ENCODE measurements at places on chromosomes 13 and 19.

DNA sequence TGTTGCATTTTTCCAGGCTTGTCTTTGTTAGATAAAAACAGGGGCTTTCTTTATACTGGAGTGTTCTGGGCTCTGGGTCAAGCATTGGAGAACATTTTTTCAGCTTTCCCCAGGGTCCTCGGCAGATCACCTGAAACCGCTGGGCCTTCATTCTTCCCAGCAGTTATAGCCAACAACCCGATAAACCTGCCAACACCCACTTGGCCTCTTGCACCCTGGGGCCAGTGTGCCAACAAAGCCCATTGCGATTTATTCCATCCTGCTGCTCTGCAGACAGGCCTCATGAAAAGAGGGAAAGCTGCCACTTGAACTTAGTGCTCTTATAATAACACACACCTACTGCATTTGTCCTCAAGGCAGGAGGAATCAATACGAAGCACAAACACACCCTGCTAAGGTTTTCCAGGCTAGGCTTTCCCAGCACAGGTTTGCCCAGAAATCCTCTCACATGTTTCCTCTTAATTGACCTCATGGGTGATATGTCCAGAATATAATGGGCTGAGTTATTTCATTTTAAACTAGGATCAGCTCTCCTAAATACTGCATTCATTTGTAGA, 669.3 kb downstream of the LIG4 start:
- no peak for DNase-seq

GRCh38 chr13:77810430-77810829, 108.2 kb downstream of the EDNRB start:
- DNase-seq, result no peak

DNA sequence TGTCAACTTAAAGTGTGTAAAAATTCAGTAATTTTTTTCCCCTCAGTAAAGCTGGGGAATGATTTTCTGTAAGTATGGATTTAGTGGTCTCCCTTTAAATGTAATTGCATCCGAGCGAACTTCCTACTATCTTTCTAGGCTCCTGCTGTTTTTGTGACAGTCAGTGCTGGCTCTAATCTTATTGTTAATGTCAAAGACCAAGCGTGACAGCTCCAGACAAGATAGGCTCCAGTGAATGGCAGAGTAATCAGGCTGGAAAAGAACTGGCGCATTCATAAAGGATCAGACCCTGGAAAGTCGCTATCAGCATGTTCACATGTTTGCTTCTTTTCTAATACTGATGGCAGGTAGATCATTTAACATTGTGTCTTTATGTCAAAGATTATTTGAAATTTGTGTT, 908.0 kb upstream of the ATXN8OS start:
- no peak for DNase-seq

DNA sequence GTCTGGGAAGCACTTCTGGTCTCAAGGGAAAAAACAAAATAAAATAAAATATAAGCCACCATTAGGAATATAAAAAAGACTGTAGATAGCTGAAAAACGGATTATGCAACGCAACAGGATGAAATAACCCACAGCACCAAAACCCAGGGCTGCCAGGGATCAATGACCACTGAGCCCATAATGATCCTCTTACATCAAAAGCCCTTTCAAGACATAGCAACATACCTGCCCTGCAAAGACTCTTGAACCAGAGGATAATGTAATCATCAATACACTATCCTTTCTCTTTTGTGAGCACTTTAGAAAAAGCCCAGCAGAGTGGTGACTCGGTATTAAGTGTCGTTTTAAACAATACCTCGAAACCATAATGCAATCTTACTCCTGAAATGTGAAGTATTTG, 235.0 kb upstream of the SOX21 start:
- no peak for DNase-seq

- DNase-seq, result no peak
Observed at GRCh38 chr13:60311527-60311926, 85.5 kb upstream of the TDRD3 start.

DNA sequence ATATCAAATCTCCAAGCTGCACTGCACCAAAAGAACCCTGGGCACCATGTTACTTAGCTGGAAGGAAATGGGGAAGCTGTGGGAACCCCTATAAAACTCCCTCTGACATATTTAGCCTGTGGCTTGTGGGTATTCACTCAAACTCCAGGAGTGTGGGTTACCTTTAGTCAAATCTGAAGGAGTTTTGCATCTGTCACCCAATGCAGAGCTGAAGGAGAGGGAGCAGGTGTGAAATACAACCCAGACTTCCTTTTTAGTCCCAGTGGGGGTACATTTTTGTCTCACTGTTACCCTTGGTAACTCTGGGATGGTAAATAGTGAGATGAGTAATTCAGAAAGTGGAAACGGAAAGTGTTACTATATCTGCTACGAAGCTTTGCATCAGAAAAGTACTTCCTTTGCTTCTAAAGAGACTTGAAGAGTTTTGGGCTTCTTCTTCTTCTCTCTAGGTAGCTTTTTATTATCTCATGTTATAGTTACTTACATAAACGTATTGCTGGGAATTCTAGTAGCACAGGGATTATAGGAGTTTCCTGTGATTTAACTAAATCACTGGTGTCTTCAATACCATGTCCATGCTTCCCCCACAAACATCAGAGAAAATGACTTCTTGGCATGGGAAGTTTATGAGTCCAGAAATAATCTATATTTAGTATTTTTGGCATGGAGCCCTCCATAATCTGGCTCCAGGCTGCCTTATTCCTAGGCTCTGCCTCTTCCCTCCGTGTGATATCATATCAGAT, 105.9 kb downstream of the AKAP11 start:
- no peak for DNase-seq

DNA sequence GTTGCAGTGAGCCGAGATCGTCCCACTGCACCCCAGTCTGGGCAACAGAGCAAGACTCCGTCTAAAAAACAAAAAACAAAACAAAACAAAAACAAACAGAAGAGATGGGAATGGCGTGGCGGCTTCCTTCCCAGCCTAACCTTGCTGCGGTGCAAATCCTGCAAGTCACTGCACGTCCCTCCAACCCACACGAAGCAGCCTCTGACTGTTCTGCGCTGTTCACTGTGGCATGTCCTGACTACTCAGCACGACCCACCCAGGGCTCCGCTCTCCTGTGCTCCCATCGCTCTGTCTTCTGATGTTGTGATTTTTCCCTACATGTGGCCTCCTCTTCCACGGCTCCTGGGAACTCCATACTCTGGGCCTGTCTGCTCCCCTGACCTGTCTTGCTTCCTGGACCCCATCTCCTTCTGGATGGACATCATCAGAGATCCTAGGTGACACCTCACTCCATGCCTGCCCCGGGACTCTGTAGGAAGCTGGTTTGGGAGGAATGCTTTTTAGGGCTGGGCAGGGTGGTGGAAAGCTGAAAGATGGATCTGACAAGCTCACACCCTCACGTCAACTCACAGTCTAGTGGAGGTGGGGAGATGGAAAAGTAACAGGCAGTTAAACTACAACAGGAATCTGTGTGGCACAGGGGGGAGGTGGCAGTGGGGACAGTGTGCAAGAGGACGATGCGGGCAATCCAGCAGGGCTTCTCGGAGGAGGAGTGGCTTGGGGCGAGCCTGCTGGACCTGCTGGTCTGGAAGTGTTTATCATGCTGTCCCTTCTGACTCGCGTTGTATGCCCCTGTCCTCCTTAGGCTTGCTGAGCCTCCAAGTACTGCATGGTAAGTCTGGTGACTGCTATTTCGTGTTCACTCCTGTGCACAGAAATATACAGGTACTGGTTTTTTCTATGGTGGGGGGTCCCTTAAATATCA, 18.8 kb downstream of the ZSCAN5A start:
- DNase-seq, result no peak

DNA sequence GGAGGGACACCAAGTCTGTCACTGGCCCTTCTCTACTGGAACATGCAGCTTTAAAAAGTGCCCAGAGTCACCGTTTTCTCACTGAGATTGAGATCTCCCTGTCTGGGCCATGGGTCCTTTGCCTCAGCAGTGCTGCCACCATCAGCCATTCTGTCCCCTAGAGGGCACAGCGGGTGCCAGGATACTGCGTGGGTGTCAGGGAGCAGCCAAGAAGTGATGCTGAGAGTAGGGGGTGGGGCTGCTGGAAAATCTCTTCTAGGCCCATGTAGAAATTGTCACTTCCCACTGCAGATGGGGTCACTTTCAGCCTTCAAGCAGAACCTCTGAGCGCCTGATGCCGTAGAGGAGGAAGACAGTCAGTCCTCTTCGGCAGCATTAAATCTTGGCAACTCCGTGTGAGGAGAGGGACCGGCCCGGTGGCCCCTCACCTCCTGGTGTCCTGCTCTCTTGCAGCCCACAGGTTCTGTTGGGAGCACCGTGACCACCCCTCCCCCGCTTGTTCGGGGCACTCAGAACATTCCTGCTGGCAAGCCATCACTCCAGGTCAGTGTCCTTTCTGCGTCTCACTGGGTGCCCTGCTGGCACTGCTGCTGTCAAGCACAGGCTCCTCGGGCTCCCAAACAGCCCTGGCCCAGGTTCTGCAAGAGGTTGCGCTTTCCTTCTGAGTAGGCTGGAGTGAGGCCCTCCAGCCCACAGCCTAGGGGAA, 21.4 kb downstream of the TSSK6 start:
- no peak for DNase-seq

GRCh38 chr19:34350161-34350561, 14.8 kb upstream of the GPI start:
- DNase-seq, result no peak

- no peak for DNase-seq
Observed at GRCh38 chr13:49563516-49563915, 21.8 kb downstream of the RCBTB1 start.

GRCh38 chr19:15014579-15014978, 34.7 kb upstream of the CASP14 start:
- no peak for DNase-seq

GRCh38 chr19:38433268-38433733, at the start of gene RYR1:
TSS of gene RYR1 (plus strand) at chr19:38433691. CDS start at chr19:38433830, 139 bp downstream.
- peak; percentile 70 for DNase-seq

GRCh38 chr19:47018923-47019322, 714 bp upstream of the NPAS1 start:
- no peak for DNase-seq

- DNase-seq, result no peak
Observed at GRCh38 chr13:34006011-34006410, 188.1 kb downstream of the RFC3 start.

GRCh38 chr13:82076496-82076895, 1735.6 kb upstream of the SPRY2 start:
- DNase-seq, result no peak

- DNase-seq, result no peak
Observed at GRCh38 chr13:45623516-45624090, 8.1 kb upstream of the ERICH6B start.

DNA sequence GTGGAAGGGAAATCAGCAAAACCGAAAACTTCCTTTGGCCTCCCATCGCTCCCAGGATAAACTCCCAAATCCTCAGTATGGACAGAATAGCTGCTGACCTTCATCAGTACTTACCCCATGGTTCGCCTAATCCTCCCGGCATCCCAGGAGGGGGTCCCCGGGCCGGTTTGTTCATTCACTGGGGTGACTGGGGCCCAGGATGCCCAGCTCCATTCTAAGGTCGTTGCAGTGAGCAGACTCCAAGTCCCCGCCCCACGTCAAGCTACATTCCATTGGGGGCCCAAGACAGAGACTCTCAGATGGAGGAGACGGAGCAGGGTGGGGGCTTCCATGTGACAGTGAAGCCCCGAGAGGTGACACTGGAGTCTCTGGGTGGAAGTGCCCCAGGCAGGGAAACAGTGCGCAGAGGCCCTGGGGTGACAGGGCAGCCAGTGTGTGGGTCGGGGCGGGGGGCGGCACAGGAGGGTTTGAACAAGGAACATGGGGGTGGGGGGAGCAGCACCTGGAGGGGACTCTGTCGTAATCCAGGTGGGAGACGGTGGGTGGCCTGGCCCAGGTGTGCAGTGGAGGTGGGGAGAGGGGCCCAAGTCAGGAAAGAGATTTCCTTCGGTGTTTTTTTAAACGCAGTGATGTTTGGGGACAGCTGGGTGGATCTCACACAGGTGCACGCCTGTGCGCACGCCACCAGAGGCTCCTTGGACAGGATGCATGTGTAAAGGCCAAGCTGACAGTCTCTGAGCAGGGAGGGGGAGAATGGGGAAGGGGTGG, 5.1 kb downstream of the SSBP4 start:
- DNase-seq, result peak; percentile 36

- no peak for DNase-seq
Observed at GRCh38 chr19:2483084-2483483, 7.2 kb downstream of the GADD45B start.

DNA sequence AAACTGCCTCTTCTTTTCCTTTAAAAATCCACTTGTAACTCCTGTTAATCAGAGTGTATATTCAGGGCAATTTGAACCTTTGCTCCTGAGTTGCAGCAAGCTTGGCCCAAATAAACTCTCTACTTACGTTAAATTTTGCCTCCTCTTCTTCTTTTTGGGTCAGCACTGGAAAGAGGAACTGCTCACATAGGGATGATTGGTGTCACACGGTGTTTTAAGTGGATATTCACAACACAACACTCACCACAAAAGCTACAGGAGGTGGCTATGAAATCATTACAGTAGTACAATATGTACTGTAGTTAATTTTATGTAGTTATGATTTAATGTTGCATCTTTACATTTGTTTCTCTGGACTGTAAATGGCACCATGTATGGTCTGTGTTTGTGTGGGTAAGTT, 96.8 kb upstream of the DOCK9 start:
- DNase-seq, result no peak

DNA sequence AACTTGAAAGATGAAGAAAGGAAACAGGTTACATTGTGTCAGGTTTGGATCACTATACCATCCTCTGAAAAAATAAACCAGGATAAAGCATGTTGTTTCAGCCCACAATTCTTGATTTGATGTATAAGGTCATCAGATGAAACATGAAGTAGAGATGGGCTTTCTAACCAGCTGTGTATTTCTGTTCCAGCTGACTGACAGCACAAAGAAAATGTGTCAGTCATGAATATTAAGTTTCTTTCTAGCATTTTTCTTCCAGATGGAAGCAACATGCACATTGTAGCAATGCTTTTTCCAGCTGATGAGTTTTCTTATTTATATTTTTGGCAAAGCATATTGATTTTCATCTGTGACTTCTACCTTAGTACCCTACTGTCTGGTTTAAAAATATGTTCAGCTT, 199.6 kb downstream of the OXGR1 start:
- no peak for DNase-seq

- DNase-seq, result no peak
Observed at GRCh38 chr13:22562116-22562515, 618.7 kb upstream of the SGCG start.

DNA sequence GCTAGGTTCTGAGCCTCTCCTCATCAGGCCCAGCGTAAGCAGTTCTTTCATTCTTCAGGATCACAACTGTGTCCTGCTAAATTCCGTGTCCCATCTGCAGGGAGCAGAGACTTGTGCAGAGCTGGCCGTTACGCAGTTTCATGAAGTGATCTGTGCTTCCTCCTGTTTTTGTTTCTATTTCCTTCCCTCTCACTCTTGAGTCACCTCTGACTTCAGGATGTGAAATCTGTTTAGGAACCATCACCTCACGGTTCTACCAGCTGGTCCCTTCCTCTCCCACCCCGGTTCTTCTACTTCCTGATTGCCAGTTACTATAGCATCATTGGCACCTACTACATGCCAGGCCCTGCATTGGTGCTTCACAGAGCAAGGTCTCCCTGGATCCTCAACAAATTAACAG, 8.5 kb downstream of the MAU2 start:
- no peak for DNase-seq

DNA sequence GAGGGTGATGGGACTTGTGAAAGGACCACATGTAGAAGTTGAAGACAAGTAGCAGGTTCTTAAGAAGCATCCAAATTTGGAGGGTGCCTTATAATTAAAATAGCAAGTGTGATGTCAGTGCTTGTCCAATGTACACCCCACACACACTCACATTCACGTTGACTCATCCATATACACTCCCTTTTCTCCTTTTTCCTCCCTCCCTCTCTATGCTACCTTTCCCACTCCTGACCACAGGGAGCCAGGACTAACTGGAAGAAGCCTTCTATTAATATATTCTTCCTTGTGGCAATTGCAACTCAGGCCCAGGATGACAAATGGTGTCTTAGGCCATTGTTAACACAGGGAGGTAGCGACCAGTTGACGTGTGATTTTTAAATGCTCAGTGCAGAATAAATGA, 16.3 kb upstream of the GPR183 start:
- no peak for DNase-seq
